ENCODE measurements at places on chromosomes 3 and 15.

- no peak for DNase-seq
These were observed 424.1 kb upstream of the RBMS3 start for GRCh38 chr3:28856796-28857195.

- DNase-seq: no peak
These were observed 15.7 kb upstream of the TFRC start for GRCh38 chr3:196097373-196098154.

DNA sequence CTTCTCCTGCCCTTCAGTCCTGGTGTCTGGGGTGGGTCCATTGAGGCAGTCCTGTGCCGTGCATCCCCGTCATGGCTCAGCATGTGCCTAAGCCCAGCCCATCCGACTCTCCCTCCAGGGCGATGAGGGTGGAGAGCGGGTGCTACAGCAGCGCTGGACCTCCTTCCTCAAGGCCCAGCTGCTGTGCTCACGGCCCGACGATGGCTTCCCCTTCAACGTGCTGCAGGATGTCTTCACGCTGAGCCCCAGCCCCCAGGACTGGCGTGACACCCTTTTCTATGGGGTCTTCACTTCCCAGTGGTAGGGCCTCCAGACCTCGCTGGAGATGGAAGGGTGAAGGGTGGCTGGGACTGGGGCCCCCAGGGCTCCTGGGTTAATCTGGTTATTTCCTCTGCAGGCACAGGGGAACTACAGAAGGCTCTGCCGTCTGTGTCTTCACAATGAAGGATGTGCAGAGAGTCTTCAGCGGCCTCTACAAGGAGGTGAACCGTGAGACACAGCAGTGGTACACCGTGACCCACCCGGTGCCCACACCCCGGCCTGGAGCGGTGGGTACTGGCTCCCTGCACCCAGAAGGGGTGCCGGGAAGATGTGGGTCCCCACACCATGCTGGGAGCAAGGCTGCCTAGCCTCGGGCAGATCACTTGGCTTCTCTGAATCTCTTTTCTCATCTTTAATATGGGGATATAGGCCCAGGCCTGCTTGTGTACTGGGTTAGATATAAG lies 10.1 kb downstream of the CIB1 start:
- no peak for DNase-seq

DNA sequence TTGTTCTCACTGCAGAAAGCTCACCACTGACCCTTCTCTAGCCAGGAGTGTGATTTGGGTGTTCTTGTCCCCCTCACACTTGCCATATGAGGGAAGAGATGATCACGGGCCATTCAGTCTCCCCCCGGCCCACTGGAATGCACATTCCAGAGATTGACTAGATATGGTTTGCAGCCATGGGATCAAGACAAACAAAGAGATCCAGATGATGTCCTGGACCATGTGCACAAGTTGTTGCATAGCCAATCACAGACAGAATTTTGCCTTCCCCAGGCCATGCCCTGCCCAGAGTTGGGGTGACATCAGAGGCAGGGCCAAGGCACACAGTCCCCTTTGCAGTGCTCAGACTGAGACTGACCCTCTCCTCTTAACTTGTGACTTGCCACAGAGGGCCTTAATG lies 14.8 kb downstream of the MUC13 start:
- no peak for DNase-seq

DNA sequence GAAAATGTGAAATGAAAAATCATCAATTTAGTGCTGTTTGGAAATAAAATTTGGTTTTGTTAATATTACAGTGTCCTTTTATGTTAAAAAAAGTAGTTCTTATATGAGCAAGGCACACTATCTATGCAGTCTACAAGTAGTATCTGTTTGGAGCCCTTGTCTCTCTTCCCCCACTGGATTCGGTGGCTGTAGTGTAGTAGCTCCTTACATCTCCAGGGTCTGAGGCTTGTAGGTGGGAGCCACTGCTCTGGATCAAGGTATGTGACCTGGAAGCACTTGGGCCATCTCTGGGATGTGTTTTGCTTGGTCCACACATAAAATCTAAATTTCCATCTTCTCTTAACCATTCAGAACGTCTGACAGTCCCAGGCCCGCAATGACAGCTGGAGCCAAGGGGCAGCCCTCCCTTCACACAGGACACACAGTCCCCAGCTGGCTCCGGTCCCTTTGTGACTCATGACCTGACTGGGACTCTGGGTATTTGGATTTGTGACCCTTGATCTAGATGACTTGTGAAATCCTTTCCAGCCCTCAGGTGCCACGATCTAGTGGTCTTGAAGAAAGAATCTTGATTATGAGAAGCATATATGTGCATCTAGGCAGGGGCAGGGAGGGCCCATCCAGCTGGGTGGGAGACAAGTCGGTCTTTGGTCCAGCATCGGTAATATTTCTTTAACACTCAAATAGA lies 80.0 kb downstream of the USP13 start:
- no peak for DNase-seq

DNA sequence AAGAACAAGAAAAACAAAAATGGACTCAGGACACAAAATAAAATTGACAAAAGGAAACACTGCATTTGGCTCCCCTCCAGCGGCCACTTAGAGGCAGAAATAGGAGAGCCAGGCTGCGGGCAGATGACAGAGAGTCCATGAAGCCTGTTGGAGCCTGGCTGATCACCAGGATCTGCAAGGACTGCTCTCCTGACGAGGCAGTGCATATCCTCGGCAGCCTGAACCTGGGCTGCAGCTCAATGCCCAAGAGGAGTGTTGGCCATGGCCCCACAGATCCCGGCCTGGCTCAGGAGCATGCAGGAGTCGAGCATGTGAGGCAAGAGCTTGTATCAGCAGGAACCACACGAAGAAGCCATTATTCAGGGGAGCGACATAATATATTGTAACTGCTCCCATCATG lies 199.8 kb downstream of the STT3B start:
- DNase-seq: no peak

GRCh38 chr3:150528354-150528797 lies 17.9 kb downstream of the SERP1 start:
- DNase-seq: peak; percentile 82

- no peak for DNase-seq
These were observed 200.1 kb upstream of the PROK2 start for GRCh38 chr3:71984843-71985613.

- DNase-seq: no peak
These were observed 191.6 kb upstream of the MRPL3 start for GRCh38 chr3:131694376-131694775.

DNA sequence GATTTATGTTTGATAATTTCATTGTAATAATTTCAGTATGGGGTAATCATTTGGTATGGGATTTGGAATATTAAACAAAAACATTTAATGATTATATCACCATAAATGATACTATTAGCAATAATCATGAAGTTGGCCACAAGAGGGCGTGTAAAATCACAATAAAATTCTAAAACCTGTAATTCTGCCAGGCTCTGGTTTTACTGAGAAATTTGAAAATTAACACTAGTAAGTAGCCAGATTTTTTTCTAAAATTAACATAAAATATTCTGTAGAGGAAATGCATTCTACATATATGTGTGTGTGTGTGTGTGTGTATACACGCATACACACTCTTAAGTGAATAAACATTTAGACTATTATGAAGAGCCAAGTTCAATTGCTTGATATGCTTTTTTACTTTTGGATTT lies 40.5 kb downstream of the FEZF2 start:
- peak; percentile 22 for DNase-seq

- no peak for DNase-seq
These were observed 179.5 kb upstream of the PDZRN3 start for GRCh38 chr3:73804204-73804603.

GRCh38 chr3:120460862-120461261 lies 10.1 kb upstream of the FSTL1 start:
- DNase-seq: no peak
